EL (cell line): ENCODE measurements at places on chromosomes 16 and 17.
A peak's percentile ranks its signal among the peaks of the same experiment; 100 is the strongest.

- DNase-seq, result no peak
These were observed 1.0 kb downstream of the TEPSIN start for GRCh38 chr17:81237591-81238489.

- no peak for DNase-seq
These were observed 363 bp downstream of the KARS1 start for GRCh38 chr16:75647112-75647491.

DNA sequence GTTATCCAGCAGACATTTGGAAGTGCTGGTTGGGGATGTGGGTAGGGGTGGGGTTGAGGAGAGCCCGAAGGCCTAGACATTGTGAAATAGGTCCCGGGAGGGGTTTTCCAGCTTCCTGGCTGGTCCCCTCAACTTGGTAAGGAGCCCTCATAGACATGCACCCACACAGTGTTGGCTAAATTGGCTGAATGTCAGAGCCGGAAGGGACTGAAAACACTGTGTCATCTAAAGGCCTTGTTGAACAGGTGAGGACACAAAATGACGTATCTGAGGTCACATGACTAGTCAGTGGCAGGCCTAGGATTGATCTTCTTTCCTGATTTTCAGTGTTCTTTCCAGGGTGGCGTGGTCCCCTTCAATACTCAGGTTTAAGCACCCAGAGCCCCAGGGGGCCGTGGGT, 27.6 kb downstream of the ITGB3 start:
- no peak for DNase-seq

GRCh38 chr17:6421700-6422604, 13.0 kb downstream of the AIPL1 start:
- DNase-seq, result peak; percentile 75

GRCh38 chr17:11917415-11917814, 79.9 kb downstream of the ZNF18 start:
- DNase-seq, result no peak

- DNase-seq, result no peak
These were observed 990 bp upstream of the ROGDI start for GRCh38 chr16:4803401-4803844.

GRCh38 chr16:80684136-80684765, 120.1 kb downstream of the CDYL2 start:
- DNase-seq, result no peak

DNA sequence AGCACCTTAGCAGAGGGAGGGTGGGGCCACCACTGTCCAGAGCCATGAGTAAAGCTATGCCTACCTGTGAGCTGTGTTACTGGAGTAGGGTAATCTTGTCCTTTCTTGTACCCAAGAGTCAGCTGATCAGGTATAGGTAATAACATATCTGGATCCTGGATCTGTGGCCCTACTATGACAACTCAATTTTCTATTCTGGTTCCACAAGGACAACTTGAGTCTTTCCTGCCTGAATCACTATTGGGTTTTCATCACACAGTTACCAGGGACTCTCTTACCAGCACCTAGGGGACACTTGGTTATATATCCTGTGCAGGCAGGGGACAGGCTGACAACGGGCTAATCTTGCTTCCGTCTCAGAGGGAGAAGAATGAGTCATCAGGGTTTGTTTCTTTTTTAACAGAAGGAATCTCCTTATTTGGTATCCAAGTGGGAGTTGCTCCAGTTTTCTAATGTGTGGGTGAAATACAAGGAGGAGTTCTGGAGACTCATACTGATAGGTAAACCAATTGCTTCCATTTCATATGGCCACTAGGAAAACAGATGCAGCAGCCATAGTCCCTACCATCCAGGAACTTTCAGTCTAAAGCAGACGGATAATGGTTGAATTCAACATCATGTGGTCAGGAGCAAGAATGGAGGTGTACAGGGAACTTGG, 6.8 kb downstream of the ZNF267 start:
- peak; percentile 74 for DNase-seq

- DNase-seq, result no peak
These were observed 8.3 kb downstream of the CCR7 start for GRCh38 chr17:40556884-40557414.

GRCh38 chr16:16063683-16064082, 114.3 kb downstream of the ABCC1 start:
- no peak for DNase-seq

GRCh38 chr16:30139583-30140481, 16.8 kb upstream of the MAPK3 start:
- DNase-seq, result no peak

- DNase-seq, result peak; percentile 48
These were observed 43.5 kb downstream of the TBX21 start for GRCh38 chr17:47776330-47777197.

- no peak for DNase-seq
These were observed 1.6 kb downstream of the CD7 start for GRCh38 chr17:82315703-82316358.

- DNase-seq, result peak; percentile 57
These were observed 11.0 kb downstream of the P3H4 start for GRCh38 chr17:41800601-41801373.

GRCh38 chr16:54631782-54632181, 298.9 kb upstream of the IRX5 start:
- DNase-seq, result no peak

DNA sequence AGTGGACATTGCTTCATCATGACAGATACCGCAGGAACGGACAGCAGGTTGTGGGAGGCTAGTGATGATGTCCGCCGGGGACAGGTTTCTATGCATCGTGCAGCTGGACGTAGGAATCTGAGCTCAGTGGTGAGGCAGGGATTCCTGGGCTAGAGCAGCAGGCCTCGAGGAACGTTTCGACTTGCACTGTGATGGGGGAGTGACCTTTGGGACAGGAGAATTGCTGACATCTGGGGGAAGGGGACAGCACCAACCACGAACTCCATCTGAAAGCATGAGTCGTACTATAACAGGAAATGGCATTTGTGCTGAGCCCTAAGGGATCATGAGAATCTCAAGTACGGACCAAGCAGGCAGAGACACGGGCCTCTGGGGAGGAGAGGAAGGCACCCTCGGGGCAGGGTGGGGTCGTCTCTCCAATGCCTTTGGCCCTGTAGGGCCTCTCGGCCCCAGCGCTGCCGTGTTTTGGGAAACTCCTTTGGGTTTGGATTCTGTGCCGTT, 65.8 kb upstream of the ENDOV start:
- peak; percentile 69 for DNase-seq

GRCh38 chr17:42783062-42783790, 2.8 kb downstream of the WNK4 start:
- peak; percentile 89 for DNase-seq

GRCh38 chr16:26913851-26914250, 152.9 kb upstream of the C16orf82 start:
- DNase-seq, result no peak

DNA sequence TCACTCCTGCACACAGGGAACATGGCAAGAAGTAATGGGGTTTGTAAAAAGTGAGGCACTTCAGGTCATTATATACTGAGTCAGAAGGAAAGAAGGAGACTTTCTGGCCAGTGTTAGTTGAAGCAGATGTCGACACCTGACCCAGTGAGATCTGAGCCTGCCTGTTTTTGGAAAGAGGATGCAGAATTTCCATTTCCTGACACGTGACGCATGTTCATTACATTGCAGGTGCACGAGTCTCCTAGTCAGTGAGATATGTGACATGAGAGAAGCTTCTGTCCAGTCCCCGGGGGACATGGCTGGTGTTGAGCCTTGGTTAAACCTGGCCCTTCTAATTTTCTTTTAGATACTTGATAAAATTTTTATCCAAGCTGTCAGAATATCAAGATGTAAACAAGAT, 62.3 kb downstream of the ELAC2 start:
- no peak for DNase-seq

GRCh38 chr16:7216719-7217118, 115.9 kb upstream of the RBFOX1 start:
- DNase-seq, result no peak

GRCh38 chr16:11361701-11362451, 16.6 kb downstream of the RMI2 start:
- DNase-seq, result peak; percentile 74

DNA sequence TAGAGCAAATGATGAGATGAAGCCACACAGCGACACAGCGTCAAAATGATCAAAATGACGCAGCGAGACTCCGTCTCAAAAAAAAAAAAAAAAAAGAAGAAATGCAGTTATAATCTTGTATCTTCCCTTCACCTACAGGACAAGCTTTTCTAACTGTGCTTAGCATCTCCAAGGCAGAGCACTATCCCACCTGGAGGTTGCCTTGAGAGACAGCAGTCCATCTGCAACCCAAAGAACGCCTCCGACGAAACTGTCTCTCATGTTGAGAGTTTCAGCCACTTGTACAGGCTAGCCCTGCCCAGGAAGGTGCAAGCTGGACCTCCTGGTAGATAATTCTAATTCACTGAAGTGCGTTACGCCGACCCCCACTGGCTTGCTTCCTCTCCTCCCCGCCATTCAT, 46.7 kb upstream of the GCSH start:
- no peak for DNase-seq

DNA sequence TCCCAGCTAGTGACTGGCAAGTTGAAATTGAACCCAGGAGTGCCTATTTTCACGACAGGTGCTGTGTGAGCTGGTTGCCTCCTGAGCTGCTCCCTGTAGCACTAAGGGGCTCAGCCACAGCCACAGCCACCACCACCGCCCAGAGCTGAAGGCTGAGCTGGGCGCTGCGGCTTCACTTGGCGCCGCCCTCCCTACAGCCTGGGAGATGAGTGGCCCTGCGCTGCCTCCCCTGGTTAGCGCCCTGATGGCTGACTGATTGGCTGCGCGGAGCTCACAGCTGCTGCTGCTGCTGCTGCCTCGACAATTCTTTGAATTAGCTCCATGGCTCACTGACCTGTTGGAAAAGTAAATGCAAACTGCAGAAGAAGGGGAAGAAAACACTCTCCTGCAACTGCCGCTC, 91.8 kb upstream of the TMEM132E start:
- DNase-seq, result no peak

GRCh38 chr16:10895053-10895946, 18.3 kb downstream of the CIITA start:
- DNase-seq, result peak; percentile 36

DNA sequence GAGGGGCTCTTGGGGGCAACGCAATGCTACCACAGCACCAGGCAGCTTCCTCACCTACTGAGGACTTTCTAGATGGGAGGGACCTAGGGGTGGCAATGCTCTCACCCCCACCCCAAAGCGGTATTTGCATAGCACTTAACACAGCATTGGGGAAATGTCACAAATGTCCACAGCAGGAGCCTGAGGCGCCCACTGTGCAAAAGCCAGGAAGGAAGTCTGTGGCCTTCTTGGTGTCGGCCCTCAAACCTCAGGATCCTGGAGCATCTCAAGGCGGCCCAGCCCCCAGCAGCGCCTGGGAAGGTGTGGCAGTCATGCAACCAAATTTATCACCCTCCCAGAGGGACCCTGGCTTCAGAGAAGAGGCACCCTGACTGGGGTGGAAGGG, 45.3 kb downstream of the WNT3 start:
- DNase-seq, result no peak

GRCh38 chr16:15592324-15592723, 50.6 kb downstream of the MARF1 start:
- DNase-seq, result no peak

DNA sequence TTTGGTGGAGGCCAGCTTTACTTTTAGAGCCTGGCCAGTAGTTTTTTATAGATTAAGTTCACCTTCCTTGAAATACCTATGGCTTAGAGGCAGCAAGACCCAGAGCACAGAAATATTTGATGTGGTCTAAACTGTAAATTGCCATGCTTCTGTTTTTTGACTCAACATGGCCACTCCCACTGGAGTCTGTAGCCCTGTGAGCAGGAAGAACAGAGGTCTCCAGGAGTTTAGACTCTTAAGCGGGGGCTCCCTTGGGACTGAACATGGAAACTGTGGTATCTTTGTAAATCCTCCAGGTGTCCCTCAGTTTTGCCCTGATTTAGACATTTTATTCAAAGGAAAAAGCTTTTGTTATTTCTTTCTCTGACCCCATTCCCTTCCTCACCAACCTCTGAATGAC, 145.6 kb downstream of the FTO start:
- DNase-seq, result no peak

DNA sequence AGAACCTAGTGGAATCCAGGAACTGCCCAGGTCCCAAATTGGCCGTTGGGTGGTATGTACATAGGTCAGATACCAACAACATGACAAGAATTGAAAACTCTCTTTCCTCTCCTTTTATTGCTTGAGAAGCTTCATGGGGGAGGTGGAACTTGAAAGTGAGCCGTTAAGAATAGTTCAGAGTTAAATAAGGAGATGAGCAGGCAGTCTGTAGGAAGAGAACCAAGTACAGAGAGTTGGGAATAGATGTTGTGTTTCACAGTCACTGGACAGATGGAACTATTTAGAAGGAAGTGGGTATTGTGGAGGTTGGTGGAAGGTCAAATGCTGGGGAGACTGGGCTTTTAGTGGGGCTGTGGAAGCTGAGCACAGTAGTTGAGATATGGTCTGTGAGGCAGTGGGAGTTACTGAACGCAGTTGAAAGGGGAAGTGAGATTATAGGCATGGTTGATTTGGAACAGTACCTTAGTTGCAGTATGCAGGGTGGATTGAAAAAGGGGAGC, 26.4 kb downstream of the ARHGAP44 start:
- no peak for DNase-seq

- peak; percentile 76 for DNase-seq
These were observed at the start of gene CORO1A for GRCh38 chr16:30183233-30184095. Gene CORO1A (plus strand): TSS chr16:30183602. CDS start chr16:30185210, 1,608 bp downstream.

DNA sequence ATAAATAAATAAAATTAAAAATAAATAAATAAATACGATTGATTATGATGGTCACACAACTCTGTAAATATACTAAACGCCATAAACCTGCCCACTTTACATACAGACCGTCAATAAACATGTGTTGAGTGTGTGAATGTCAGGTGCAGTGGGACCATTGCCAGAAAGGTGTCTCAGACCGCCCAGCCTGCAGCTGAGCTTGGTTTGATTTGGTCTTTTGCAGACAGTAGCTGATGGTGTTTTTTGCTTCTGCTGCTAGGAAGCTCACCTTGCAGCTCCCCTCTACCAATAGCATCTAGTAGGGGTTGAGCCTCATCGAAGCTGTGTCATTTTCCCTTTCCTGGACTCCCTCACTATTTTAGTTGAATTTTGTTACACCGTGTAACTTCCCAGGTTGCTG, 23.5 kb downstream of the UBALD1 start:
- no peak for DNase-seq
